Naive thymus-derived CD8-positive, alpha-beta T cell (primary cell): ENCODE measurements at places on chromosomes 13 and 19. TPM values are rescaled to one million over a fixed set of nuclear protein-coding genes. Genes with fewer than 3 reads are reported as not detected.

Gene IGFL1
- not detected for total RNA-seq

Gene OR10H1
- not detected for total RNA-seq

Gene LRRC63
- total RNA-seq: 0.62 TPM

Gene ZNF439
- 35.3 TPM for total RNA-seq

Gene SLC7A1
- total RNA-seq: 51.1 TPM

DNA sequence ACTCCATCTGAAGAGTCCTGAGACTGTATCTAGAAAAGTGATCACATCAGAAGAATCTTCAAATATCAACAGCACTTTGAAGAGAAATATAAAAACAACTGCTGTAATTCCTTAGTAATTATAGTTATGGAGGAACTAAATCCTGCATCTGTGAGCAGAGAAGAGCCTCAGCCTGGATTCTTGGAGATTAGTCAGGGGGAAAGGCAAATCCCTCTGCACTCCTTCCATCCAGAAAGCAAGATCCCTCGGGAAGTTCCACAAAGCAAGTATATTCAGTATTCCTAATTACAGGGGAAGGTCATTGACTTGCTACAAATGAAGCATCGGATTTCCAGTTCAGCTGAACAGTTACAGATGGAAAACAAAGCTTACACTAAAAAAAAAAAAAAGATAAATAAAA is 256.6 kb upstream of the IPO5 start:
- no peak overlapping the region for H3K4me3 ChIP-seq
- H3K27me3 ChIP-seq: peaks cover 22% of the 10 kb centered on the region
- no peak overlapping the region for H3K27ac ChIP-seq
- H3K36me3 ChIP-seq: no peaks in the 10 kb centered on the region
